ENCODE measurements at places on chromosomes 5 and 9. TPM values are rescaled to one million over a fixed set of nuclear protein-coding genes. Genes with fewer than 3 reads are reported as not detected.

Gene ZNG1A
- total RNA-seq, result 34.8 TPM

DNA sequence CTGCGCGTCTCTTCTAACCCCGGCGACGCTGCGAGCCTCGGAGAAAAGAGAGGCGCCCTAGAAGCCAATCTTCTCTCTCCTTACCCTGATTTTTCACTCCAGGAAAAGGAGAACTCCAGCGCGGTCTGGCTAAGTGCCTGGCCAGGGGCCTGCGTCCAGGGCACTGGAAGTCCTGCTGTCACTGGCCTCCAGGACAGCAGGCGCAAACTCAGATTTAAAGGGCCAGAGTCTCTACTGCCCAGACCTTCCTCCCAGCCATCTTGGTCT is 553 bp upstream of the FOXB2 start:
- no peak for DNase-seq

GRCh38 chr5:77083088-77083487 is 4.0 kb downstream of the ZBED3 start:
- no peak for DNase-seq

- no peak for DNase-seq
Observed at GRCh38 chr5:140168371-140168770, 6.6 kb upstream of the CYSTM1 start.

- DNase-seq, result no peak
Observed at GRCh38 chr9:126720036-126720435, 84.8 kb upstream of the ZBTB43 start.

DNA sequence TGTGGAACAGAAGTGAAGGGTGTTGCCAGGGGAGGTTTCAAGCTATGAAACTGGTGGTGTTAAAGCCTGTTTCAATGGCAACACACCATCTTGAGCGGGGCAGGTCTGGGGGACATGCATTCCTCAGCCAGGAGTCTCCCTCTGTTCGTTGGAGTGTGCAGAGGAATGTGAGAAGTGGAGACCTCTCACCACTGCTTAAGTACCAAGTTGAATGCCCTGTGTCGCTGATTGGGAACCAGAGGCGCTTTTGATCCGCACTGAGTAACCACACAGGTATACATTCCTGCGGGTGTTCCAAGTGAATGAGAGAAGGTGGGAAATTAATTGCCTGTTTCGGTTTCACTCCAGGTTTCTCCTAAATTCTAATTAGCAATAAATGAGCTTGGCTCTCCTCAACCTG is 99.4 kb downstream of the LIX1 start:
- no peak for DNase-seq

DNA sequence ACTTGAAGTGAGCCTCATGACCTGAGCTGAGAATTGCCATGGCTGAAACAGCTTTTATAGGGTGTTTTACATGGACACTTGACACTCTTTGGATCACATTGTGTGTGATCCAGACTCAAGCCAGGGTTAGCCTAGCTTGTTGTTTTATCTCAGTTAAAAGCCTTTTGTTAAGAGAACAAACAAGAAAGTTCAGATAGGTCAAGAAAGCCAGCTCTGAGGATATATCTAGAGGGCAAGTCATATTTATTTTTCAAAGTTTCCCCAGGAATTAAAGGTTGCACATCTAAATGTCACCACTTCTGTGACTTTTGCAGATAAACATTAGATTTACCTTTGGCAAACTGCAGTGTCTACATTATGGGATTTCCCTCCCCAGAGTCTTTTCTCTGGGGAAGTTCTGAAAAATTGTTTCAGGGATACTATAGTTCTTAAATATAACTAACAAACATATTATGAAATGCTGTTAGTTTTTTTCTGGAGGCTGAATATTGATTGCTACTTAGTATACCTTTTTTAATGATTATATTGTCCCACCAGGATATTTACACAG is 134.5 kb downstream of the C9orf152 start:
- no peak for DNase-seq
